ENCODE measurements at places on chromosomes 4 and X. TPM values are rescaled to one million over a fixed set of nuclear protein-coding genes. Genes with fewer than 3 reads are reported as not detected.

DNA sequence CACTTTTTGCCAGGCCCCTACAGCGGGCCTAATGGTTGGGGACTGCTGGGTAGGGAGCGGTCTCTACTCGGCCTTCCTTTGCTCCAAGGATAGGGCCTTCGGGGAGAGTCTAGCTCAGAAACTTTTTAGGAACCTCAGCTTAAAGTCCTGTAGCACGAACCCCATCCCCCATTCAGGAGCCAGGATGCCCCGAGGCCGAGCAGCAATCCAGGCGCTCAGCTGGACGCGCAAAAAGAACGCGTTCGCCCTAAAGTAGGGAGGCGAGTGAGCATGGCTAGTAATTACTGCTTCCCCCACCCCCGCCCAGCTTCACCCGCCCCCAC lies 9.7 kb downstream of the POU4F2 start:
- DNase-seq: no peak

GRCh38 chr4:154364066-154364845 lies 127.3 kb downstream of the DCHS2 start:
- no peak for DNase-seq

DNA sequence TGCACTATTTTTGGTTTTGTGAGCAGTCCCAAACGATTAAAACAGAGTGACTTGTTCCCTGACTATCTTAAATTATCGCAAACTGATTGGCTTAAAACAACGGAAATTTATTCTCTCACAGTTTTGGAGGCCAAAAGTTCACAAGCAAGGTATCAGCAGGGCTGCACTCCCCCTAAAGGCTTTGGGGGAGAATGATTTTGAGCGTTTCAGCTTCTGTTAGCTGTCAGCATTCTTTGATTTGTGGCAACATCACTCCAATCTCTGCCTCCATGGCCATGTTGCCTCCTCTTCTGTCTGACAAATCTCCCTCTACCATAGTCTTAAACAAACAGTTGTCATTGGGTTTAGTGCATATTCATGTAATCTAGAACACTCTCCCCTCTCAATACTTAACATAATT lies 459.6 kb upstream of the ATOH1 start:
- DNase-seq: peak; percentile 10

GRCh38 chr4:158253350-158253980 lies 43.2 kb downstream of the TMEM144 start:
- DNase-seq: peak; percentile 88

DNA sequence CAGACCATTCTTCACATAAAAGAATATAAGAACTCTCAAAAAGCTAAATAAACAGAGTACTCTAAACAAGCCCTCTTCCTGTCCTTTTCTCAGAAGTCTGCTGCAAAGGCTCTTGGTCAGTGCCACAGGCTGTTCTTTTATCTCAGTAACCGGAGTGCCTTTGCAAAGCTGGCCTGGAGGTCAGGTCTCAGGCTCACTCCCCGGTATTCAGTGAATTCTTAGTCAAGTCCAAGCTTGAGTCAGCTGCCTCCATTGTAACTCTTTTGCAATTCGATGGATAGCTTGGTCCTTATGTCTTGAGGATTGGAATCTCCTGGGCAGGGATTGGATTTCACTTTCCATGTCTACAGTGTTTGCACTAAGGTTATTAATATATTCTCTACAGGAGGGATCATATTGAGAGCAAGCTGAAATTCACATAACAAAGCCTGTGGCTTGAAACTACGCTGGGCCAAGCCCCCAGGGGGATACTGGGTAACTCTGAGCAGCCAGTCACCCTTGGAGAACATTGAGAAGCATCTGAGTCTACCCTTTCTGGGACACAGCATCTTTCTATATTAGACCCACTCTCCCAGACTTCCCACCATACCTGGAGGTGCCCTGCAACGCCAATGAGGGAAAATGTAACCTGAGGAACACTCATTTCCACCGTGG lies 10.0 kb upstream of the HS6ST2 start:
- DNase-seq: no peak

DNA sequence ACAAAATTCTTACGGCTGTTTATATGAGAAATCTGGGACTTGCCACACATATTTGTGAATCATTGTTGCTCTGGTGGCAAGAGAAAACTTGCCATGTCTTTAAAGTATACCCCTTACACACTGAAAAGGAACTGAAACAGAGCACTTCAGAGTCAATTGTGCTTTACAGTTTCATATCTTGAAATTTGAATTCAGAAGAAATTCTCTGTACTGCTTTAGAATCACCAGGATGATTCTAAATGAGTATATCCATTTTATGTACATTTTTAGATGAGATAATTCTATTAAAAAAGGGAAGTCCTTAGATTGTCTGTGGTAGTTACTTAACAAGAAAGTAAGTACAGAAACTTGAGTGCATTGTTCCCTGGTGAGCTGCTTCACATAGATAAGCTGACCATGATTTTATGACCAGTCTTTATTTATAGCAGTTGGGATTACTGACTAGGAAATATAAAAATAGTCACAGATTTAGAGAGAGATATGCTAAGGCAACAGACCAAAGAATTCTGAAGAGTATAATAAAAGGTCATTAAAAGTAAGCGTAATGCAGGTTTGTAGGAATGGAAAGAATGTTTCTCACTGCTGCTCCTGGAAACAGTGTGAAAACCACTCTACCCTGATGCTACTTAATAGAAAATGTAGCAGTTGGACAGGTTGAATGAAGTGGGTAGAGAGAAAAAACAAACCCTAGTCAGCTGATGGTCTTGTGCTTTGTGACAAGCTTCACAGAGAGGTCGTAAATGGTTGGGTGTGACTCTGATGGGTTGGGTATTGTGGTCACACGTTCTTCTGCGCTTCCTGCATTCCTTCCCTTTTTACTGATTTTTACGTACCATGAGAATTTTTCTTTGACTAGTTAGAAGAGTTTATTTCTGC lies 41.0 kb downstream of the FNIP2 start:
- no peak for DNase-seq

GRCh38 chr4:7694324-7694723 lies 245.3 kb downstream of the AFAP1 start:
- peak; percentile 31 for DNase-seq

GRCh38 chrX:66012094-66012534 lies 27.8 kb downstream of the VSIG4 start:
- no peak for DNase-seq

GRCh38 chrX:110036162-110037033 lies 33.5 kb downstream of the TMEM164 start:
- DNase-seq: no peak

GRCh38 chrX:129771266-129771995 lies 8.3 kb upstream of the SASH3 start:
- DNase-seq: no peak

GRCh38 chr4:83267121-83267829 lies 17.3 kb downstream of the COQ2 start:
- peak; percentile 62 for DNase-seq

DNA sequence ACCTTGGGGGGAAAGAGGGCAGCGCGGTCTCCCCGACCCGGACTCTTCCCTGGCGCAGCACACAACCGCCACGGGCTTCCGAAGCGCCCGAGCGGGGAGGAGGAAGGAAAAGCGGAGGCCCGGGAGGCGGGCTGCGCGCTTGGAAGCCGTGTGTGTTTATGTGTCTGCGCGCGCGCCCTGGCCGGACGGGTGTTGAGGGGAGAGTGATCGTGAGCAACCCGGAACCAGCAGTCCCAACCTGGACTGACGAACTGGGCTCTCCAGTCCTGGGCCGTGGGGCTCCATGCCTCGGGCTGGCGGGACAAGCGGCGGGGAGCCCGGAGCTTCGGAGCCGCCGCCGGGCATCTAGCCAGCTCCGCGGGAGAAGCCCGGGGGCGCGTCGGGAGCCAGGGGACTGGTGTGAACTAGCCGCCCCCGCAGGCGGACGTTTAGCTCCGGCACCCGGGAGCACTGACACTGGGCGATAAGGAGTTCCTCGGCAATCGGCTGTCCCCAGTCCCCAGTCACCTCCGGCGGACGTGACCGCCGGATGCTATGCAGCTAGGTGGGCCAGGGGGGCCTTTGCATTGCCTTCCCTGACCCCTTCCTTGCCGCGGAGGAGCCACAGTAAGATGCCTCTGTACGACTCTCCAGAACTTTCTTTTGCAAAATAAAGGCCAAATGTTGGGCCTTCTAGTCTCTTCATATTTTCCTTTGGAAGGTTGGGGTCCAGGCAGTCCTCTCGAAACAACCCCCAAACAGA lies 74.8 kb upstream of the BCOR start:
- peak; percentile 94 for DNase-seq

- DNase-seq: no peak
Observed at GRCh38 chrX:41518841-41519220, 71.7 kb downstream of the NYX start.

DNA sequence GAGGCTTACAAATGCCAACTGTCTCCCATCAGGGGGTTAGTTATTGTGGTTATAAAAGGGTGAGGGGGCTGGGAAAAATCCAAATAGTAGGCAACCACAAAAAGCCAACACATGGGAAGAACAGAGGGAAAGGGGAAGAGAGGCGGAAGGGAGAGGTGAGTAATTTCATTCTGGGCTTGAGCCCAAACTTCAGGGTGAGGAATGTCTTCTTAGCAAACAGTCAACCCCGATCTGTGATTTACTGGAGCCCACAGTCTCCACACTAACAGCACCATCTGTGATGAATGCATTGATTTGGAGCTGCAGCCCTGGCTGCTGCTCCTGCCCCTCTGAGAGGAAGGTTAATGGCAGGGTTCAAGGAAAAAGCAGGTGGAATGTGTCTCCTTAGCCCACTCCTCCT lies 162.2 kb upstream of the GPR101 start:
- DNase-seq: no peak

GRCh38 chr4:176805155-176805554 lies 12.4 kb upstream of the VEGFC start:
- peak; percentile 64 for DNase-seq

DNA sequence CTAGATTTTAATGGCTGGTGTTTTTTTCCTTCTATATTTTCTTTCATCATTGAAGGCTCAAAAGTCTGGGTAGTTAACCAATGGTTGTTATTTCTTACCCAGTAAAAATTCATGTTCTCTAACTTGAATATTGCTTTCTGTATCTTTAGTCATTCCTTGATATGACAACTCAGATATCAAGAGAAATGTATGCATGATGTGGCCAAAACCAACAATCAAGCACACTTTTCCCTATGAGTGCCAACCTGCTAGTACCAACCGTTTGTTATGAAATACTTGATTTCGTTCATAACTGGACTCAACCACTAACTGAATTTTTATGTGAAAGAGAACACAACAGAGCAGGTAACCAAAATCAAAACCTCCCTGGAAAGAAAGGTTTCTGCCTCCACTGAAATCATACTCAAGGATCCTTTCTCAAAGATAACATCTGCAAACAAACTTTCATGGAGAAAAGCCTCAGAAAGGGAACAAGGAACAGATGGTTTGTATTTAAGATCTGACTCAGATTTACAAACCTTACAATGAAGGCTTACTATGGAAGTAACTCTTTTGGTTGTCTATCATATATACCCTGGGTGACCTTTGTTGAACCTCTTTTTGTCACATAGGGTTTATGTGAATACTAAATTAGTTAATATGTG lies 8.3 kb upstream of the VEGFC start:
- DNase-seq: peak; percentile 75

DNA sequence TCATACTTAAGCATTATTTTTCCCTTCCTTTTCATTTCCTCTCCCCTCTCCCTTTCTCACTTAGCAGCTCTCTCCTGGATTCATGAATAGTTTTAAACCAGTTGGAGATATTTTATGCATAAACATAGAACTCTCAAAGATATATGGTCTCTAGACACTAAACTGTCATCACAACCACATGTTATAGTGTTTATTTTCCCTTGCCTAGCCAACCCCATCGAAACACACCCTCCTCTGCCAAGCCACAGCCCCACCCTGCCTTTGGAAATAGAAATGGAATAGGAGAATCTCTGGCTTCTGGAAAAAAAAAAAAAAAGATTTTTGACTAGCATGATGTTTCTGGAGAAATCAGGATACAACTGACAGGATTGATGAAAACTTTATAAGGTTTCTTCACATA lies 64.8 kb upstream of the RBPJ start:
- peak; percentile 69 for DNase-seq

DNA sequence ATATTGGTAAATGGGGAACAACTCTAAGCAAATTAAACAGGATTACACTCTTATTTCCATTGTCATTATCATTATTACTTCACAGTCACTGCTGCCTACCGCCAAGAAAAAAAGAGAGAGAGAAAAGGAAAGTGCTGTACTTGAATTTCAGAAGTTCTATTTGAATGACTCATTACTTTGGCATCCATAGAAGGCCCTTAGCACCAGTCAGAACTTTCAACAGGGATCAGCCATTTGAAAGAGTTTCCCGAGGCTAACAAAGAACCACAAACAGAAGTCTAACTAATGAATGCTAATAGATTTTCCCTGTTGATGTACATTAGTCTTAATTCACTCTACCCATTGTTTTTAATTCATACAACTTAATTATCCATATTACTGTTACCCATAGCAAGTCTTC lies 116.3 kb downstream of the SHROOM4 start:
- no peak for DNase-seq

- DNase-seq: peak; percentile 77
Observed at GRCh38 chr4:66178906-66179305, 508.6 kb upstream of the EPHA5 start.

GRCh38 chrX:103831803-103832544 lies at the start of gene RAB9B:
Gene RAB9B (minus strand): TSS chrX:103832257. CDS start chrX:103825784, 6,473 bp downstream.
- DNase-seq: peak; percentile 92

SSX3 gene
- not detected for total RNA-seq

DMRTC1 gene
- total RNA-seq: not detected

SLC4A4 gene
- total RNA-seq: 24.8 TPM

NAA11 gene
- total RNA-seq: not detected

SPANXN3 gene
- total RNA-seq: not detected

CT45A3 gene
- not detected for total RNA-seq

AFF2 gene
- 10.0 TPM for total RNA-seq

FAM47B gene
- not detected for total RNA-seq

PRR32 gene
- total RNA-seq: not detected

SAGE1 gene
- not detected for total RNA-seq

PPP2R2C gene
- total RNA-seq: not detected

PAGE1 gene
- not detected for total RNA-seq

PCDH10 gene
- total RNA-seq: 5.1 TPM

PPP1R3F gene
- total RNA-seq: 4.0 TPM

PPEF1 gene
- under 0.01 TPM for total RNA-seq

TMEM31 gene
- not detected for total RNA-seq

ADAM29 gene
- not detected for total RNA-seq

ASB12 gene
- total RNA-seq: not detected

Data from osteoblast (primary cell).